ENCODE measurements at places on chromosomes 4 and X.

DNA sequence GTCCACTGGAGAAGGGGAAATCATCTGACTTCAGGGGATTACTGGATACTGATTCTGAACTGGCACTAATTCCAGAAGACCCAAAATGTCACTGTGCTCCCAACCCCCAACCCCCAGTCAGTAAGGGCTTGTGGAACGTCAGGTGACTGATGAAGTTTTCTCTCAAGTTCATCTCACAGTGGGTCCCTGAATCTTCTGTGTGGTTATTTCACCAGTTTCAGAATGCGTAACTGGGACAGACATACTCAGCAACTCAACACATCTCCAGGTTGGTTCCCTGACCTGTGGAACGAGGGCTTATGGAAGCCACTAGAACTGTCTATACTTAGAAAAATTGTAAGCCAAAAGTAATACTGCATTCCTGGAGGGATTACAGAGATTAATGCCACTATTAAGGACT lies 45.3 kb downstream of the DDX60L start:
- DNase-seq = no peak

DNA sequence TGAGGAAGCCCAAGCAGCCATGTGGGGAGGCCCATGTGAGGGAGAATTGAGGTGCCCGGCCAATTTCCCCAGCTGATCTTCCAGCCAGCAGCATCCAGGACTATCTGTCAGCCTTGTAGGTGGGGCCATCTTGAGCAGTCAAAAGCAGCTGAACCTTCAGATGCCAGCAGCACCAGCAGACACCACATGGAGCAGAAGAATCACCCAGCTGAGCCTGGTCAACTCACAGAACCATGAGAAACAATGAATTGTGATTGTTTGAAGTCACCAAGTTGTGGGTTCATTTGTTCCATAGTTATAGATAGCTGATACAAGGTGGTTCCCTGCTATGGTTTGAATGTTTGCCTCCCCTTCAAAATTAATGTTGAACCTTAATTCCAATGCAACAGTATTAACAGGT lies 85.1 kb upstream of the ATP6AP2 start:
- DNase-seq = no peak

DNA sequence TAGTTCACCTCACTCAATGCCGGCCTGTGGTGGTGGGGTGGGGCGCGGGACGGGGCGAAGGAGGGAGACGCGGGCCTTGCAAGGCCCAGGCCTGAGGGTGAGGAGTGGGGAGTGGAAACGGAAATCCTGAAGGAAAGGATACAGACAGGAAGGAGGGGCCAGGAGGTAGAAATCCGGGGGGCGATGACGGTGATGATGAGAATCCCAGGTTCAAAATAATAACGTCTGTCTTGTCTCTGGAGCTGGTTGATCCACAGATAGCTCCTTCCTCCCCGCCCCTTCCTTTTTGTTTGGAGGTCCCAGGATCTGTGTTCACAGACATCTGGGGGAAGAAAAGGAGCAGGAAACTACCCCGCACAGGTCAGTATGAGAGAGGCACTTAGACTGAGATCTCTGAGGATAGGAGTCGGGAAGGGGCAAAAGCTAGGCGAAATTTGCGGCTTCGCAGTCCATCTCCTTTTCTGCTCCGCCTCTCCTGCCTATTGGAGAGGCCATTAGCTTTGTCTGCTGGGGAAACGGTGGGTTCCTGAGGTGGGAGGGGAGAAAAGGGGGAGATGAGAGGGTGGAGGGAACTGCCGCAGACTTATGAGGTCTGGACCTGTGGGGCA lies 746 bp downstream of the TCEAL7 start:
- no peak for DNase-seq

DNA sequence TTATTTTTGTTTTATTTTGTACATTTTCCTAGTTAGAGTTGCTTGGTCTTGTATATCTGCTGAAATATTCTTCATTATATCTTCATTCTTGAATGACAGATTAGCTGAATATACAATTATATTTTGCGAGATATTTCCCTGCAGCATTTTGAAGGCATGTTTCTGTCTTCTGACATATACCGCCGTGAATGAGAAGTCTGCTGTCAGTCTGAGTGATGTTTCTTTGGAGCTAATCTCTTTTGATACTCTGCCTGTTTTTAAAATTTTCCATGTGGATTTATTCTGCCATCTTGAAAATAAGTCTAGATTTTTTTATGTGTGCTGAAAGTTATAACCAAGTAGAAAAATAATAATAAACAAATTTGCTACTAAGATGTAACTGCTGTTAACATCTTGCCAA lies 148.5 kb downstream of the MAGEC1 start:
- no peak for DNase-seq

- no peak for DNase-seq
These were observed 1.2 kb upstream of the AMER1 start for GRCh38 chrX:64206556-64207162.

- no peak for DNase-seq
These were observed 26.6 kb downstream of the NFKB1 start for GRCh38 chr4:102527695-102528283.

GRCh38 chr4:48295116-48295515 lies 25.5 kb upstream of the TEC start:
- no peak for DNase-seq

DNA sequence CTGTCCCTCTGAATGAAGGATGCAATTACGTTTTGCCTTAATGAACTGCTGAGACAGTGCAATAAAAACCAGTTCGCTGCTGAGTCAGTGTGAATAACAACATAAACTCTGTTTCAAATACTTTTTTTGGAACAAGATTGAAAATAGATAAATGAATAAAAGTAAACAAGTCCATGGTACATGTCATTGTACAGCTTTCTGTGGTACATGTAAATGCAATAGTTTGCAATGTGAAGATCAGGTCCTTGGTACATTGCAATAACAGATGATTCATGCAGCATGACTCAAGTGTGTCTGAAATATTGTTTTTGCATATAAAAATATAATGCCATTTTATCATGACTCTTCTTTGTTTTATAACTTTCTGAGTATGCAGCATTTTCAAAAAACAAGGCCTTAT lies 193.4 kb upstream of the PACRGL start:
- DNase-seq = no peak

DNA sequence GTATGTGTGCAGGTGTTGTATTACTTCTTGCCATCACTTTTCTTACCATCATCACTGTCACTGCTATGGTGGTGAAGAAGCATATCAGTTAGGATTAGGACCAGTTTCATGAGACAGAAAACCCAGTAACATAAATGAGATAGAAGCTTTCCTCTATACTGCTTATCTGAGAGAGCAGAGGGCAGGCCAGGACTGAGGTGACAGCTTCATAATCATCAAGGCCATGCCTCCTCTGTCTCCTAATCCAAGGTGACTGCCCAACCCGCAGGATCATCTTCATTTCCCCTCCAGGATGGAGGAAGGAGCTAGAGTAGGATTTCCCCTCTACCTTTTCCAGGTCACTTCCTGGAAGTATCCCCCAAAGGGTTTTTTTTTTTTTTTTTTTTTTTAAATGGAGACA lies 35.4 kb downstream of the TMEM131L start:
- DNase-seq = no peak

- DNase-seq = no peak
These were observed 348.5 kb downstream of the MID1IP1 start for GRCh38 chrX:39149761-39150160.

- DNase-seq = no peak
These were observed 51.2 kb downstream of the ZNF827 start for GRCh38 chr4:145887241-145887991.

GRCh38 chrX:9318766-9319165 lies 146.1 kb upstream of the TBL1X start:
- no peak for DNase-seq

DNA sequence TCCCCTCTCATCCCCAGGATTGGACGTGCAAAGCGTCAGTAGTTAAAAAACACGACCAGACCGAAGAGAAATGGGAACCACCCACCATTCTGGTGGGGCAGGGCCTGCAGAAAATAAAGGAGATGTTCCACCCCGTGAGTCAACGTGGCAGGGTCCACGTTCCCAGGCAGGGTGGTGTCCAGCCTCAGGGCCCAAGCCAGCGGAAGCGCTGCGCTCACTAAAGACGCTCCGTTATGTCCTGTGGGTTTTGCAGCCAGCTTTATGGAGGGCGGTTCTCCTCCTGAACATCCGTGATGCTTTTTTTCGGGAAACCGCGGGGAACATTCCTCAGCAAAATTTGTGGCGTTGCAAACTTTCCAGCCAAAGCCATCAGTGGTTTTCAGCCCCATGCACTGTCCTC lies 93.4 kb upstream of the SHOX start:
- no peak for DNase-seq

DNA sequence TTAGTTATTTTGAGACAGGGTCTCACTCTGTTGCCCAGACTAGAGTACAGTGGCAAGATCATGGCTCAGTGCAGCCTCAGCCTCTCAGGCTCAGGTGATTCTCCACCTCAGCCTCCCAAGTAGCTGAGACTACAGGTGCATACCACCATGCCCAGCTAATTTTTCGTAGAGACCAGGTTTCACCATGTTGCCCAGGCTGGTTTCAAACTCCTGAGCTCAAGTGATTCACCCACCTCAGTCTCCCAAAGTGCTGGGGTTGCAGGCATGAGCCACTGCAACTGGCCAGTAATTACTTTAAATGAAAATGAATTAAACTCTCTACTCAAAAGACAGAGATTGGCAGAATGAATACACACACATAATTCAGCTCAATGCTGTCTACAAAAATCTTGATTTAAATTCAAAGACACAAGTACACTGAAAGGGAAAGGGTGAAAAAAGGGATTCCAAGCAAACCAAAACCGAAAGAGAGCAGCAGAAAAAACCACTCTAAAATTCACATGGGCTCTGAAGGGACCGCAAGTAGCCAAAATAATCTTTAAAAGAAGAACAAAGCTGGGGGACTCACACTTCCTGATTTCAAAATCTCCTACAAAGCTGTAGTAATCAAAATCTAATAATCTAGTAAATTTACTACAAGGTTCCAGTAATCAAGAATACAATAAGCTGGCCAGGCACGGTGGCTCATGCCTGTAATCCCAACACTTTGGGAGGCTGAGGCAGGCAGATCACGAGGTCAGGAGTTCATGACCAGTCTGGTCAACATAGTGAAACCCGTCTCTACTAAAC lies 11.8 kb upstream of the SPON2 start:
- DNase-seq = no peak

DNA sequence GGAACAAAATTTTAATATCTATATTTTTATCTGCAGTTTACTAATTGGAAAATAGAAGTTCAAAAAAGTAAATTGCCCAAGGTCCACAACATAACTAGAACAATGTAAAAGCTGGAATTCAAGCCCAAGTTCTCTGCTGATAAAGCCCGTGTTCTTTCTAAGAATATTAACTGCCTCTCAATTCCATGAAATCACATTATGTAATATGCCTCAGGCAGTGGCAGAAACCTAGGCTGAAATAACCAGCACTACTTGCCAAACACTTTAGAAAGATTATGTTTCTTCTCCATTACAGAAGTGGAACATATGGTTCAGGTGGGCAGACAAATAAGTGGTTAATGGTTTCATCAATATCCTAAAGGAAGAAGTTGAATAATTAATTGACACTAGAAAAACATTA lies 56.7 kb upstream of the ADGRL3 start:
- DNase-seq = no peak

GRCh38 chr4:56326363-56326762 lies 60.9 kb downstream of the AASDH start:
- no peak for DNase-seq

DNA sequence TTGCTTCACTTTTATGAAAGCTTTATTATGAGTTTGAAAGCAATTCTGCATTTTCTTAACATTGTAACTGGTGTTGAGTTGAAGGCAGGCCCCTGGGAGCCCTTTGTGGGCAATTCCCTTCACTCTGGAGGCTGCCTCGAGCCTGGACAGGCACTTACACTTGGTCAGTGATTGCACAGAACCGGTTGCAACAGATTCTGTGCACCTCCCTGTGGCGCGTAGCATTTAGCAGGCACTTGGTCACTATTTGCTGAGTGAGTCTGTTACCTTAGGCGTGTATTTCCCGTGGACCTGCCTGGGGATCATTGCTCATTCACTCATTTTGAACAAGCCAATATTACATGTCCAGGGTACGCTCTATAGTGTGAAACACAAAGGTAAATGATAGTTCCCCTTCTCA lies 80.4 kb downstream of the PTTG2 start:
- DNase-seq = no peak

DNA sequence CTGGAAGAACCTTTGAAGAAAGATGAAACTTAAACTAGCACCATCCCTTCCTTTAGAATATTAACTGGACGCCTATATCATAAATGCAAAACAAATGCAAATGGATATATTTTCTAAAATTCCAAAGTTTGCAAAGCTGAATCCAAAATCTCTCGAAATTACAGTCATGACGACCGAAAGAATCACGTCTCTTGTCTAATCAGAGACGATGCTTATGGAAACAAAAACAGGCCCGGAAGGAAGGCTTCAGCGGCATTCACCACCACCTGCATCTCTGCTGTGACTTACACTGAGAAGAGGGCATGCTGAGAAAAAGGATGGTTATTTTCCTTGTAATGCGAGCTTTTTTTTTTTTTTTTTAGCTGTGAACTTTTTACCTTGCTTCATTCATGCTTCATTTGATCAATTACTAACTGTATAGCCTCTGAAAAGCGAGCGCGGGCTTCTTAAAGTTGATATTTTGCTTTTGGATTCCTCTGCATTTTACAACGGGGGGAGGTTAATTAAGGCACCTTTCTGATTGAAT lies 209.3 kb downstream of the SOWAHB start:
- DNase-seq = no peak

GRCh38 chr4:76200771-76201231 lies 12.8 kb downstream of the SCARB2 start:
- no peak for DNase-seq

DNA sequence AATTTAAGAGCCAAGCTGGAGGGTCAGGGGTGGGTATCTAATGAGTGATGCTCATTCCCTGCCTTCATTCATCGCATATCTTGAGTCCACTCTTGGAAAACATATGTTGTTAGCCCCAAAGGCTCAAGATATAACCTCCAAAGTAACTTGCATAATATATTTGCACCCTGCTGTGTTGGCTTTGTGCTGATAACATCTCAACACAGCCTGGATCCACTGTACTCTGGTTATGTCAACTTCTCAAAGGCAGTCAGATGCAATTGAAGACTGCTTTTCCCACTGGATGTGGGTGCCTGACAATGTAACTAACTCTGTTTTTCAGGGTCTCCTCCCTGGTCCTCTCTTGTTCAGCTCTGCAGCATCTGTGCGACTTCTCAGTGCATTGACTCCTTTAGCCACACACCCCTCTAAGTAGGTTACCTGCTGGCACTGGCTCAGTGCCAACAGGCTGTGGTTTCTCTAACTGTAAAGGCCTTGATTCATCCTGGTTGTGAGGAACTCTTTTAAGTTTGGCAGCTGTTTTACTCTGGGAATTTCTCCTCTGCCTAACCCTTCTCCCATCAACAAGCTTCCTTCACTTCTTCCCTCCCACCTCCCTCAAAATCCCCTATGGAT lies 28.1 kb downstream of the SLC16A2 start:
- no peak for DNase-seq

GRCh38 chr4:177051473-177052060 lies 258.1 kb upstream of the NEIL3 start:
- no peak for DNase-seq

GRCh38 chr4:42785817-42786216 lies 106.7 kb upstream of the GRXCR1 start:
- no peak for DNase-seq

GRCh38 chrX:86047174-86047935 lies at the start of gene CHM:
Gene CHM, minus strand, starts transcription at chrX:86047558. Its CDS starts 26 bp downstream, at chrX:86047532.
- peak; percentile 14 for DNase-seq

All from stimulated activated CD4-positive, alpha-beta T cell treated with anti-CD3 and anti-CD28 coated beads, Interleukin-1b, Interleukin-23, amount 100 ng/mL, for 1 hour (primary cell).